ENCODE measurements at places on chromosomes 6 and 20.

DNA sequence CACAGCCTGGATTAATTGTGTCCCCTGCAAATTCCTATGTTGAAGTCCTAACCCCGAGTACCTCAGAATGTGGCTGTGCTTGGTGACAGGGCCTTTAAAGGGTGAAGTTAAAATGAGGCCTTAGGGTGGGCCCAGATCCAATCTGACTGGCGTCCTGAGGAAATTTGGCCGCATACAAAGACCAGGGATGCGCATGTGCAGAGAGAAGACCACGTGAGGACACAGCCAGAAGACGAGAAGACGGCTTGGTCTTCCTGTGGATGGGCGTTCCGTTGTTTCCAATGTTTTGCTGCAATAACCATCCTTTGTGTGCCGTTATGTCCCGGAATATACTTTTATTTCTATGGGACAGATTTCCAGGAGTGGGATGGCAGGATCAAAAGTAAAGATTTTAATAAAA is 40.9 kb upstream of the SLC22A2 start:
- no peak for DNase-seq

DNA sequence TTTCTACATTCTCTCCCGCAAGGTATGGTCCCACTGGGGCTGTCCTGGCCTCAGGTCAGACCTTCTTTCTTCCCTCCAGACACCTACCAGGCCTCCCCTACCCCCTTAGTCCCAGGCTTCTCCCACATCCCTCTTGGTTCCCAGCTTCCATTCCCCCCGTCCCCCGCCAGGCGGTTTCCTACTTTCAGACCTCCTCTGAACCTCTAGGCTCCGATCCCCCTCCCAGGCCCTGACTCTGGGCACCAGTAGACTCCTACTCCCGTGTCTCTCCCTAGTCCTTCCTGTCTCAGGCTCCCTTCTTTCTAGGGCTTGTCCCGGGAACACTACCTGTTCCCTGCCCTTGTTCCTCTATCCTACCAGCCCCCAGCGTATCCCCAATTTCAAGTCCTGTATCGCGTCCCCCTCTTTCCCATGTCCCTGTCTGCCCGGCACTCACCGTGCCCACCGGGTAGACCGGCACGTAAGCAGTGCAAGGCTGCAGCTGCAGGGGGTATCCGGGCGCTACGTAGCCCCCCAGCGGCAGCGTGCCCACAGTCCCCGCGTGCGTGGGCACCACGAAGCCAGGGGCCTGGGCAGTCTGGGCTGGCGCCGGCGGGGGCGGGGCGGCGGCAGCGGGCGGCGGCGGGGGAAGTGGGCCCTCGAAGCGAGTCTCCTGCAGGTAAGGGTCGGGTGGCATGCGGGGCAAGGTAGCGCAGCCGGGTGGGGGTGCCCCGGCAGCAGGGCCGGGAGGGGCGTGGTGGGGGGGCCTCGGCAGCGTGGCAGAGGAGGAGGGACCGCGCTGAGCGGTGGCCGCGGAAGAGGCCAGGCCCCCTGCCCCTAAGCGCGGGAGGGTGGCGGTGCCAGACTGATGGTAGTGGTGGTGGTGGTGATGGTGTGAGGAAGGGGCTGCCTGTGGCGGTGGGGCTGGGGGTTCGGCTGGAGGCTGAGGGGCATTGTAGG is 1.5 kb downstream of the PRRT1 start:
- no peak for DNase-seq

- DNase-seq, result no peak
These were observed 30.9 kb downstream of the TOX2 start for GRCh38 chr20:43945391-43946205.

GRCh38 chr6:70059039-70059719 is 192.8 kb downstream of the COL19A1 start:
- no peak for DNase-seq

DNA sequence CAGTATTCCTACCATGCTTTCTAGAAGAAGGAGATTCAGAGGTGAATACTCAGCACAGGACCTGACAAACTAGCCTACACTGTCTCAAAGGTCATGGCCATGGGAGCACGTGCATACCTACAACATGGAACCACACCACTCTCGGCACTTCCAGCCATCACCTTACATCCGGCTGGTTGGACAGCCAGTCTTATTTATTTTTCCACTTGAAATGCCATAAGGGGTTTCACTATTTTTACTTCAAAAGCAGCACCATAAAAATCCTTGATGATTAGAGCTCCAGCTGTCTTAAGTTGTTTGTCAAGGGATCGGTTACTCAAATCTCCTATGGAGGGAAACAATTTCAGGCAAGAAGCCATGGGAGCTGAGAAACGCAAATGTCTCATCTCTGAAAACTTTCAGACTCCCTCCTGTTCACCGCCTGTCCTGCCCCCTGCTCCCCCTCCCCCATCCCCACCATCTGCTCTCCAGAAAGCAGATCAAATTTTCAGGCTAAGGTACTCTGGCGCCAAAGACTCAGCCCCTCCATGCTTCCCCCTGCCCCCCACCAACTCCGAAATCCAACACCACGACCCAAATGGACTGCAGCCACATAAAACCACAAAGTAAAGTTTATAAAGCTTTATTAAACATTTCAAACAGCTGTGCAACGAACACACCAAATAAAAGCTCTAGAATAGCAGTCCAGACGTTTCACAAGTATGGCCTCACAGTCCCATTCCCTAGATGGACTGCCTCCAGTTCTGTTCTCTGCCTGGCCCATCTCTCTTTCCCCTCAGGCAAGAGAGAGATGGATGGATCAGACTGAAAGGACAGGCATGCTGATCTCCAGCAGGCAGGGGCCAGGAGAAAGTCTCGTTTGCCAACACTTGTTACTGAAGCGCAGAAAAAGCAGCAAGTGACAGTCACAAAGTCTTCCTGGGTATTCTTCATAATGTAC is 4.0 kb upstream of the NNAT start:
- no peak for DNase-seq

DNA sequence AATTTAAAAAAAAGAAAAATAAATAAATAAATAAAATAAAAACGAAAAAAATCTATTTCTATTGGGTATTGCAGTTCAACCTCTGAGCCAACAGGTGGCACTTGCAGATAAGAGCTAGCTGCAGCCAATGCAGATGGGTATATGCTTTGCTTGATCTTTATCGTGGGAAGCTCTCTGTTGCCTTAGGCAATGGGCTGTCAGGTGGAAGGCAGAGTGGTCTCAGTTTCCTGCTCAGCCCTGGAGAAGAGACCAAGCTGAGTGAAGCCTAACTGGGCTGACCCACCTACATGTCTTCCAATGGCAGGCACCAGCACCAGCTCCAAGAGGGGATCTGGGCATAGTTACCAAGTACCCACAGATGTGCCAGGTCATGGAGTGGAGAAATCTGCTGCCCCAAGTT is 95.0 kb downstream of the AK9 start:
- DNase-seq, result peak; percentile 33

GRCh38 chr20:1434571-1435336 is 31.9 kb downstream of the NSFL1C start:
- peak; percentile 69 for DNase-seq

DNA sequence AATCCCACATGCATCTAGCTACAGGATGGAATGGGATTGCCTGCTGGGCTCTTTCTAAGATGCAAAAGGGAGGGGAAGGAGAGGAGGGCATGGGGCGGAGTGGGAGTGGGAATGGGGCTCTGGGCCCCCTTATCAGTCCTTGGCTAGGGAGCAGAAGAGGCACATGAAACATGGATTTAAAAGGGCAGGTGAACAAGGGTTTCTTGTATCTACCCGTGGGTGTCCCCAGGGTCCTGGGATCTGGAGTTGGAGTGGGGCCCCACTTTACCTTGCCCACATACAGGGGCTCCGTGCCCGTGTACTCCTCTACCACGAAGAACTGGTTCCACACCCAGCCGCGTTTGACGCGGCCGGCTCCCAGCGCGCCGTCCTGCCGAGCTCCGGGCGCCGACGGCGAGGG is 57.5 kb downstream of the CDH22 start:
- no peak for DNase-seq

GRCh38 chr6:17505062-17505476 is 95.0 kb upstream of the FAM8A1 start:
- DNase-seq, result no peak

GRCh38 chr6:15595461-15596173 is 67.2 kb downstream of the DTNBP1 start:
- DNase-seq, result no peak

- DNase-seq, result no peak
These were observed 503.2 kb upstream of the JARID2 start for GRCh38 chr6:14742680-14743079.

DNA sequence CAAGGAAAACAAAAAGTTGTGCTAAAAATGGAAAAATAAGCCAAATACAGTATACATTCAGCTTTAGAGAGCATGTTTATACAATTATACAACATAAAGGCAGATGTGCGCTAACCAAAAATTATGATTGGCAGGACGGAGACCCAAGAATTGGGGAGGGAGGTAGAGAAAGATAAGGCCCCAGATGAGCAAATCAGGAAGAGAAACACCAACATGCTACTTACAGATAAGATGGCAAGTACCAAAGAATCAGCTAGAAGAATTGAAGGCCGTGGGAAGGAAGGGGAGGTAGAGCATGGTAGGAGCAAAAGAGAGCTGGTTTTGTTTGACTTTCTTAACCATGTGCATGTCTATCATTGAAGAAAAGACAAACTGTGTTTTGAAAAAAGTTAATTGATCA is 45.4 kb downstream of the PRND start:
- DNase-seq, result no peak

DNA sequence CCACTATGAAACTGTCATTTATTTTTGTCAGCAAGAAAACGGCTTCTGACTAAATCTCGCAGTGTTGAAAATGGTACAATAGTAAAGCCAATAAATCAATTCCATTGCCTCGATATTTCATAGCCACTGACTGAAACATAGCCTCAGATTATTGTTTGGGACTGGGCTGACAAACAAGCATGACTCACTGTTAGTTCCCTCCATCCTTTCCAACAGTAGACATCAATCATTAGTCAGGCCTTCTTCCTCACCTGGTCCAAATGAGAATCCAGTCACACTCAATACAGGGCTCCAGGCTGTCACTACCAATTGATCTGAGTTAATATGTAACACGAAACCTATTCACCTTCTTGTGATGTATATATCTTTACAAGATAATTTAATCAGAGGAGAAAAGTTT is 66.1 kb downstream of the ADGRB3 start:
- DNase-seq, result no peak

DNA sequence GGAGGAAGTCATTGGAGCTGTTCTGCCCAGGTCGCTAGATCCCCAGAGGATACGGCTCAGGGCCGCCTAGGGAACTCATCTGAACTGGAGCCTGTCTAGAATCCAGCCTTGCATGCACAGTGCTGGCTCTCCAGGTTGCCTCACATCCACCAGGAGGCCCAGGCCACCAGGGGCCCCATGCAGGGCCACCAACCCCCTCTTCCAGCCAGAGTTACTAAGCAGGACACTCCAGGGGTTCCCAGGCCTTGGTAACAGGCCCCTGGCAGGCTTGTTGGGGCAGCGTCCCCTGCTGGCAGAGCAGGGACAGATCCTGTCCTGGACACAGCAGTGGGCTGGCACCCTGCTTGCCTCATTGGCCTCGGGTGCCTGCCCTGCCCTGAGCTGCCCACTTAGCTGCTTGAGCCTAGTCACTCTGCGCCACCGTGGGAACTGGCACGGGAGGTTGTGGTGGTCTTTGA is 35.3 kb downstream of the EFCAB8 start:
- DNase-seq, result no peak

DNA sequence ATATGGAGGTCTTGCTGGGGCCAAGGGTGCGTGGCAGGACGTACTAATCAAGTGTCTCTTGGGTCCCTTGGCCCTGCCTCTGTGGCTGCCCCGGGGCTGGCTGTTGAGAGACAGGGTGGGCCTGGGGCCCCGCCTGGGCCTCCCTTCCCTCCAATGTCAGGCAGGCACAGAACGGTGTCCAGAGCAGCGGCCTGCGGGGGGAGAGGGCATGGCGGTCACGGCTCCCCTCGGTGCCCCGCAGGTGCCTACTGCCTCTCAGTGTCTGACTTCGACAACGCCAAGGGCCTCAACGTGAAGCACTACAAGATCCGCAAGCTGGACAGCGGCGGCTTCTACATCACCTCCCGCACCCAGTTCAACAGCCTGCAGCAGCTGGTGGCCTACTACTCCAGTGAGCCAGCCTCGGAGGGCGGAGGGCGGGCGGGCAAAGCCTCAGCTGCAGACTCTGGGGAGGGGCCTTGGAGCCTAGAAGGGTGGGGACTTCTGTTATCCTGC is 50.0 kb downstream of the SRC start:
- DNase-seq, result no peak

GRCh38 chr6:116087437-116088027 is 13.1 kb upstream of the NT5DC1 start:
- no peak for DNase-seq

GRCh38 chr6:37489697-37490336 is 9.9 kb downstream of the CCDC167 start:
- DNase-seq, result no peak

DNA sequence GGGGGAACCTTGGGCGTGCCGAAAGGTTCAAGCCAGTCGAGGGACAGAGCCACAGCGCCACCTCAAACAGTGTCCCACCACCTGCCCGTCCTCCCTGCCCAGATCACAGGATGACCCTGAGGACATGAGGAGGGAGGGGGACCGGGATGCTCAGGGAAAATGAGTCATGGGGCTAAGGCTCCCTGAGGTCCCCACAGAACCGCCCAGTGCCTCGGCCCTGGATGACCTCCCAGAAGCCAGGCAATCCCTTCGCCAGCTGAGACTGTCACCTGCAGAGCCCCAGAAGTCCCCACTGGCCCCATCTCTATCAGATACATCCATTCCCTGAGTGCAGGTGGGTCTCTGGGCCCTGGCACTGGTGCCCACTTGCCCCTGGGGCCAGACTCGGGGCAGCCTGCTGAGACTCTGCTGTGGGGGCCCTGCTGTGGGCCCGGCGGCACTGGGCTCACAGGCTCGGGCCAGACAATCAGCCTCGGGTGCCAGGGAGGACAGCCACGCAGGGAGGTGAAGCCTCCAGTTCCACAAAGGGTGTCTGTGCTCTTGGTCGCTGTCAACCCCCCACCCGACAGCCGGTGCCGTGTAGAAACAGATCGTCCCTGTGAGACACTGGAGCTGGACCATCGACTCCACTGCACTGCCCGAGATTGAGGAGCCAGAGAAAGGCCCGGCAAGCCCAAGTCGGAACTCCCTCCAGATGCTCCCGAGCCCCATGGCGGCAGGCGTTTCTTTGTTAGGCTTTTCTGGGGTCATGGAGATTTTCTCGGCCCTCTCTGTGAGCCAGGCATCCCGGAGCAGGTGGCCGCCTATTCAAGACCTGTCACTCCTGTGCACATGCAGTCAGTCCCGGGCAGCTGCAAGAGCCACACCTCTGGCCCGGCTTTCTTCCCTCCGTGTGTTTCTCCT is 26.1 kb downstream of the PXDC1 start:
- no peak for DNase-seq

All from HS-27A (cell line).